ENCODE measurements at places on chromosomes 1 and 21.

DNA sequence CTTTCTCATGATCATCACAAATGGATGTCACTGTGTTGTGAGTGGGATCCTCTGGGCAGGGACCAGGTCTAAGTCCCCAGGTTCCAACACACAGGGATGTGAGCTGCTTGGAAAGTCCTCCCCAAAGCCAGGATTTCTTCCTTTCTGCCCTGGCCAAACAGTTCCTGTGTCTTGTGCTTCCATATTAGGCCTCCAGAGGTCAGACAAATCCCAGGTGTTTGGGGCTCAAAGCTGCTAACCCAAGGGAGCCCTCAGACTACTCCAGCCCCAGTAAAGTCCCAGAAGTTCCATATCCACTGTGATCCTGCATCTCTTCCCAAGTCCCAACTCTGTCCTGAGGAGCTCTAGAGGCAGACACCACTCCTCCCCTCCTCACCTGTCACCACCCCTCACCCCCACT is 27.7 kb upstream of the MAGOH start:
- no peak for DNase-seq

GRCh38 chr1:112141923-112142322 is 152.5 kb upstream of the KCND3 start:
- no peak for DNase-seq

GRCh38 chr1:188363943-188364342 is 1535.2 kb downstream of the PLA2G4A start:
- DNase-seq = no peak

- no peak for DNase-seq
Observed at GRCh38 chr21:31623664-31624063, 35.8 kb upstream of the SOD1 start.

DNA sequence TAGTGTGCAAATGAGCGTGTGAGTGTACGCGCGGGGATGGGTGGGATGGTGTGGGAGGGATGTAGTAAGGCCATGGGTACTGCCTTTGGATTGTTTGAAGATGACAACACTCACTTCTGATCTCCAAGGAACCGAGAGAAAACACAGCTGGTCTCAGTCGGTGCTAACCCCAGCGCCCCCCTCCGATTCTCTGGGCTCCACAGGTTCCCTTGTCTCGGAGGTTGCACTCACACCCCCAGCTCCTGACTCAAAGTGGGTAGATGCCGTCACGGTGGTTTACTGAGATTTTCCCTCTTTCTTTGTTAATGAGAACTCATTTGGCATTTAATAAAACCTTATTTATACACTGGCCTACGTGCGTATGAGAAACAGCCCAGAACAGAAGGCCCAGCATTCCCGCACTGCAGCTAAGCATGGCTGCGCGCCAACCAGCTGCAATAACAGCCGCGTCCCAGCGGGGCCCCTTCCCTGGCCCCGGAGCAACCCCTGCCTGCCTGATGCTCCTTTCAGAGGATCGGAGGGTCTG is 25.8 kb downstream of the ABCA4 start:
- DNase-seq = no peak

GRCh38 chr1:185774394-185774793 is 40.2 kb downstream of the HMCN1 start:
- DNase-seq = no peak

DNA sequence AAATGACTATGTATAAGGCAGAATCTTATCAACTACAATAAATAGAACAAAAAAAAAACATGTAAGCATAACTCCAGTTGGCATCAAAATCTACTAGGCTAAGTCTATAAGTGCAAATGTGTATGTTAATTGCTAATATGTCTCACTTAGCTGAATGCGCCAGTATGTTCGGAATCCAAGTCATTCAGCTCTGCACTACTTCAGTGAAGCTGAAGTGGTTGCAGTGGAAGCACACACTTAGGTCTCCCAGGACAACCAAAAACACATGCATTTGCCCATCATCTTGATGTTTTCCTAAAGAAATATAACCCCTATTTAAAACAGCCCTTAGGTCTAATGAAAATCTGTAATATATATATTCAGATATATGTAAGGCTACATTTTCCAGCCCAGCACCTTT is 41.0 kb upstream of the RGS2 start:
- no peak for DNase-seq

GRCh38 chr1:37474697-37475379 is 458 bp downstream of the ZC3H12A start:
- no peak for DNase-seq

DNA sequence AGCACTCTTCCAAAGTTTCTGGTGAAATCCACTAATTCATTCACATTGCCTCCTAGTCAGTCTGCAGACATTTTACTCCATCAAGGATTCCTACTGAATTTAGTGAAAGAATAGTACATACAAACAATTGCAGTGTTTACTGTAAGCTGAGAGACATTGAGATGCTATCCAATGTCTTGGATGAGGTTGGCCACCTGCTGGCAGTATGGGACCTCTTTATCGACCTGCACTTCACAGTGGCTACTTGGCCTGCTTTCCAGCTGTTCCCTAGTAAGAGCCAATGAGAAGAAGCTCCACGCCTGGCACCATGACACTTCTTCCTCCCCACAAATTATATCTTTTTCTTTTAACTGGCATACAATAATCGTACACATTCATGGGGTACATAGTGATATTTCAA is 51.5 kb upstream of the LRIF1 start:
- no peak for DNase-seq

DNA sequence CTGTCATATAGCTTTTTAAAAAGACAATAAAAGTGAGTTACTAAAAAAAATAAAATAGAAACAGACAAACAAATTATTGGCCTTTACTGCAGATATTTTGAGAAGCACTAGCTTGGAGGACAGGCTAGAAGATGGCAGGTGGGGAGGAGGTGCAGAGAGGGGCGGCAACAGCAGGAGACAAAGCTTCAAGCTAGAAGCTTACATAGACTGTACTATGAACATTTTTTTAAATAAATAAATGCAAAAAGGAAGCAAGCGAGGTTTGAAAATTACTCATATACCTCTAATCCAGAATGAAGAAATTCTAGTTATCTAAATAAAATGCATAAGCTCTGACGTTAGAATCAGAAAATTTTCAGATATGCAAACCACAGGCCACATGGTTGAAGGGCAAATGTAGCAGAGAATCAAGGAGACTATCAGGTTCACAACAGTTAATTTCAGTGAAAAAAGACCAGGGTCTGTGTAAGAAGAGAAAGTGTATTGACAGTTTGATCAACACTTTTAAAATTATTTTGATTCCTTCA is 54.9 kb downstream of the NRIP1 start:
- DNase-seq = no peak

DNA sequence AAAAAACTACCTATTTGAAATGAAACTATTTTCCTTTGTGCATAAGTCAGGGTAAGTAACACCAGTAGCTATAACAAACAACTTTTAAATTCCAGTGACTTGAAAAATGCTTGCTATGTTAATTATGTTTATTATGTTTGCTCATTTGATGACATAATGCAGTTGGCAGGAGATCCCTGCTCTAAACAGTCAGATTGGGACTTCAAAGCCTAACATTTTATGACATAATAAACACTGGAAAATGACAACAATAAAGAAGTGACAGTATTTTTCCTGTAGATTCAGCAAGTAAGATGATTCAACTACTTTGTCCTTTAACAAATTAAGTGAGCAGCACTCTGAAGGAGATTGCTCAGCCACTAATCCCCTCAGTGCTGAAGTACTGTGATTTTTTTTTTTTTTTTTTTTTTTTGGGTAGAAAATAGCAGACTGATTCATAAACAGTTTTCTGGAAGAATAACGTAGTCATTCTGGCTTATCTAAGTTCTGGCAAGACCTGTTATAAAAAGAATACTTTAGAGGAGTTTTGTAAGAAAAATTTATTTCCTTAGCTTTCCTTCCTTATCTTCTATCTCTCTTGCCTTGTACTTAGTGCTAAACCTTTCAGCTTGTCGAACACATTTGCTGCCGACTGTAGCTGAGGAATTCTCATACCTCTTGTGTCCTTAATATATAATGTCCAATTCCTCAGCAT is 207.2 kb downstream of the PTGER3 start:
- no peak for DNase-seq

DNA sequence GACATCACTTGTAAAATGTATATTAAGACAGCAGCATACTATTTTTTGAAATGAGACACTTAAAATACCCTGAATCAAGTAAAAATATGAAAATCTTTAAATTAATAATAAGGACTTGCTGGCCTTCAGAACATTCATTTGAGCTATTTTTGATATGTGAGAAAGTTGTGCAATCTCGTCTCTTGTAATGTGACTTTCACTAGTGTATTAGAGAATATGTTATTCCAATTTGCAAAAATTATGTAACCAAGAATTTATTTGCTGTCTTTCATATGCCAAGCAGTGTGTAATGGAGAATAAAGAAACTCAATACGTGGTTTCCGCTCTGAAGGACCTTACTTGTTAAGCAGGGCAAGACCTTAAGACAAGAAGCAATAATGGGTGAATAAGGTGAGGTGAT is 375.0 kb upstream of the RUNX1 start:
- no peak for DNase-seq

DNA sequence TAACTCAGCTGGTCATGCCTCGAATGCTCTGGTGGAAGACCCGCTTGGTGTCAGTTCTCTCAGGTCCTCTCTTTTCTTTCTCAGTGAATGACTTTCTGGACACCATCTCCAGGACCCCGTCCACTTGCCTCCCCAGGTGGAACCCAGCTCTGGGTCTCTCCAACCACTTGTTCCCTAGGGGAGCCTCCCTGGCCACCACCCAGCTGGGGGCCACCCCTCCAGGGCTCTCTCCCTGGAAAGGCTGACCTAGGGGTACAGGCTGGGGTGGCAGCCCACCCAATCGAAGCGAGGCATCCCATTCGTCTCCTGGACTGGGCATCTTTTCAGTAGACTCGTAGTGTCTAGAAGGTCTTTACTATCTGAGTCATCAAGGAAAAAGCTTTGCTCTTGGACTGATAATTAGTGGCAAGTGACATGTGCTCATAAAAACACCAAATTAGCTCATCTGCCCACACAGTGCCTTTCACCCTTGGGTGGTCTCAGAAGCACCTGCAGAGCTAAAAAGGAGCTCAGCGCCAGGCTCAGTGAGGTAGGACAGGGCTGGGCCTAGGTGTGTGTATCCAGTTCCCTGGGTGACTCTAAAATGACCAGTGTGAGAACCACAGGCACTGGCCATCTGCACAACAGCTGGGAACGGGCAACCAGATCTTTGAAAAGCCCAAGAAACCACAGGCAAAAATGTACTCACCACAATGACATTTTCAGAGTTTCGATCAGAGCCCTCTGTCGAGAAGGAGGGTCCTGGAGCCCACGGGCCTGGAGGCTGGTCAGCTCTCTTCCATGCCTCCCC is 2.4 kb upstream of the PDXK start:
- DNase-seq = no peak

- no peak for DNase-seq
Observed at GRCh38 chr21:39467746-39468145, 16.0 kb downstream of the SH3BGR start.

DNA sequence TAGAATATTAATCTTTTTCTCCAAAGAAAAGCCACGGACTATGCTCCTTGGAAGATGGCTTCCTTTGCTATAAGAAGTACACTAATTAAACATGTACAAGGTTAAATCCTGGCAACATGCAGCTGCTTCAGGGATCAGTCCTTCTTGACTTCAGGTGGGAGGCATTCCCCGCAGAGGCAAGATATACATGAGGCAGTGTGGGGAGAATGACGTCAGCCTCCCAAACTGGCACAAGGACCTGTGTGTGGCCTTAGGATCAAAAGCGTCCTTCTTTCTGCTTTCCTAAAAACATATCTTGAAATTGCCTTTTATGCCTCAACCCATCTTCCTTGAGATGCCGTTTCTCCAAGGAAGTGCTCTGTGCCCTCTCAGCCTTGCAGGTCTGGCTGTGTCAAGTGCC is 90.3 kb downstream of the WLS start:
- DNase-seq = no peak

DNA sequence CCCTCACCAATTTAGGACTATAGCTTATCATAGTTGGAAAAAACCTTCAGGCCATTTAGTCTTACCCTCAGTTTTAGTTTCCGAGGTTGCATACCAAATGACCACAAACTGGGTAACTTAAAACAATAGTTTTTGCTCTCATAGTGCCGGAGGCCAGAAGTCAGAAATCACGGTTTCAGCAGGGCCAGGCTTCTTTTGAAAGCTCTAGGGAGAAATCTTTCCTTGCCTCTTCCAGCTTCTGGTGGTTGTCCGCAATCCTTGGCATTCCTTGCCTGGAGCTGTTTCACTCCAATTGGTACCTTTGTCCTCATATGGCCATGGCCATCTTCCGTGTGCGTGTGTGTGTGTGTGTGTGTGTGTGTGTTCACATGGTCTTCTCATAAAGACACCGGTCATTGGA is 12.4 kb upstream of the PLXNA2 start:
- no peak for DNase-seq

DNA sequence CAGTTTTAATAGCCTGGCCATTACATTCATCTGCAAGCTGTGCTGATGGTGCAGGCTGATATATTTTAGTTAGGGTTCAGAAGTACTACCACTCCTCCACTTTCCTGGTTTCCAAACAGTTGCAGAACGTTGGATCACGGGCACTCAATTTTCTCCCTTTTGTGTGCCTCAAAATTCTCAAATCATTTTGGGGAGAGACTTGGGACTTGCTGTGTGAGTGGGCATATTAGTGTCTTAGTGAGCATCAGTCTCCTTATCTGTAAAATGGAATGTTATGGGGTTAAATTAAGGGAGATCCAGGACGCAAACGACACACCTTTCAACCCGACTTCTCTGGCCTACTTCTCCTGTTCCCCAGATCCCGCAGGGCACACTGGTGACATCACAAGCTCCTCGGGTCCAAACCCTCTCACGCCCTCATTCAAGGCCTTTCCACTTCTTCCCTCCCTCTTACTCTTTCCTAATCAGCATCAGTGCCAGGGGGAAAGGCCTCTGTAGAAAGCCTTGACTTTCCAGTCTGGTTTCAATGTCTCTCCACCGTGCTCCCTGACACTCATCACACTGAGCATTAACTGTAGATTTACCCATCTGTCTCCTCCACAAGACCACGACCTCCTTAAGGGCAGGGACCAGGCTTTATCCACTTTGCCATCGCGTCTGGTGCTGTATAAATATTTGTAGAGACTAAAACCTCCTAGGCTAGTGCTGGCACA is 1.2 kb downstream of the PIGP start:
- no peak for DNase-seq

DNA sequence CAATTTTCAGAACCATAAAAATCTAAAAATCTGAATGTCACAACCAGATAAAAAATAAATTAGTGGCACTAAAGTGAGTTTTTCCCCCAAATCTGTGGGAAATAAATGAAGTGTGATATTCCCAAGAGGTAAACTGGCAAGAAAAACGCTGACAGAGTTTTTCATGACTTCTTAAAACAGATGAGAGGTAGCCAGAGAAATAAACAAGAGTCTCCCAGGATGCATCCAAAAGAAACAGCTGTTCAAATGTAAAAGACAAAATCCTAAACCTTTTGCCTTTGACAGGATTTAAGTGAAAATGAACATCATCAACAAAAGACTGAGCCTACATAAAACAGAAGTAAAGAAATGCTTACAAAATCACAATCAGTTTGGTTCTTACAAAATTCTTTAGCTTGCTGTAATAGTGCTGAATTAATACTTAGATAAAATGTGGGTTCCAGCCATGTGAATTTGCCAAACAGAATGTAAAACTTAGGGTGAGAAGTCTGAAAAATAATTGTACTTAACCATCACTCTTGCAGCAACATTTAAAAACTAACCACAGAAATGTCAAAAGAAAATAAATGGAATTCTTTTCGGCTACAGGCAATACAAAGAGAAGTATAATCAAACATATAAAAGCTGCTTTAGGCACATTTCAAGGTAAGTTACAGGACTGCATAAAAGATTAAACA is 133.6 kb downstream of the EIF4G3 start:
- DNase-seq = no peak

GRCh38 chr1:153336650-153337049 is 12.0 kb downstream of the PGLYRP4 start:
- DNase-seq = no peak

GRCh38 chr21:27248814-27249213 is 281.9 kb upstream of the ADAMTS5 start:
- no peak for DNase-seq
